ENCODE measurements at places on chromosomes 13 and 19.

- no peak for DNase-seq
- no peaks in the 10 kb centered on the region for H3K27me3 ChIP-seq
- H3K4me3 ChIP-seq: no peak overlapping the region
- no peaks in the 10 kb centered on the region for H3K36me3 ChIP-seq
Observed at GRCh38 chr13:23161481-23161825, 19.3 kb upstream of the SGCG start.

- no peak for DNase-seq
- no peak within 1 kb of the TSS for H3K27ac ChIP-seq
- H3K4me3 ChIP-seq: peak within 1 kb of the TSS; percentile 53
- peaks cover 16% of the 10 kb centered on the region for H3K27me3 ChIP-seq
- H3K36me3 ChIP-seq: no peaks in the 10 kb centered on the region
Observed at GRCh38 chr19:38264486-38265212, at the start of gene SPINT2. Gene SPINT2, plus strand, starts transcription at chr19:38264573. Its CDS starts 320 bp downstream, at chr19:38264893.

DNA sequence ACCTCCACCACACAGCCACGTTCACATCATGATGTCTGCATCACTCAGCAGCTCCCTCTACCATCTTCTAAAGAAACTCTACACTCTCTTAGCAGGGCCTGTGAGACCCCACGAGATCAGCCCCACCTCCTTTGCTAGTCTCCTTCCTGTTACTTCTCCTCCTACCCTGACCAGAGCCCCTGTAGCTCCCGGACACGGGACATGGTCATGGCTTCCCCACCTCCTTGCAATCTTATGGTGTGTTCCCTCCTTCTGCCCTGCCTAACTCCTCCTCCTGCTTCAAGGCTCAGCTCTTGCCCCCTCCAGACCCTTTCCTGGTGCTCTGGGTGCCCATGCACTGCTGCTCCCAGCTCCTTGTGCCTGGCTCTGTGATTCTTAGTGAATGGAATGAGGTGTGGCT, 8.1 kb upstream of the MRPS31 start:
- H3K36me3 ChIP-seq: no peaks in the 10 kb centered on the region
- H3K27ac ChIP-seq: no peak overlapping the region
- H3K4me1 ChIP-seq: peaks cover 2% of the 10 kb centered on the region
- no peak for DNase-seq
- no peak overlapping the region for H3K4me3 ChIP-seq
- no peaks in the 10 kb centered on the region for H3K27me3 ChIP-seq

DNA sequence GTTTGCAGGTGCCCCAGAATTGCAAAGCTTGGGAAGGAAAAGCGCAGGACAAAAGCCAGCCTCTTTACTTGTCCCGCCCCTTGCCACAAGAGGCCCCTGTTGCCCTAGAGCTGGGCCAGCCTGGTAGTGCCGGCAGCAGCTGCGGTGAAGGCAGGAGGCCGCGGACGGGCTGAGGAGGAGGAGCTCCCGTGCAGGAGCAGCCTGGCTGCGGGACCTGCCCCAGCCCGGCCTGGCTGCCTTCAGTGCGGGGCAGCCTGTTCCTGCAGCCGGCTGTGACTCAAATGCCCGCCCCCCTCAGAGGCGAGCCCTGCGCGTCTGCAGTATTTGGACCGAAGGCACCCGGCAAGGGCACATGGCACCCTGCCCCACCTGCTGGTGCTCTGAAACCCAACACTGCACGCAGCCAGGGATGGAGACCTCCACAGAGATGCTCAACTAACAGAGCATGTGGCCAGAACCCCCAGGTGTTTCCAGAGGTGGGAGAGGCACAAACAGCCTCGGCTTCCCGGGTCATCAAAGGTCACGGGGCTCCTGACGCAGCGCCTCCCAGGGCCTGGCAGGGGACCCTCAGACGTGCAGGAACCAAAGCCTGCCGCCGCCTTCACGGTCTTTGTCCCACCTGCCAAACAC, 29.7 kb downstream of the NAXD start:
- H3K4me3 ChIP-seq: no peak overlapping the region
- H3K4me1 ChIP-seq: peaks cover 10% of the 10 kb centered on the region
- peak; percentile 76 for DNase-seq
- peak overlapping the region; percentile 39 for H3K27ac ChIP-seq
- H3K27me3 ChIP-seq: no peaks in the 10 kb centered on the region

DNA sequence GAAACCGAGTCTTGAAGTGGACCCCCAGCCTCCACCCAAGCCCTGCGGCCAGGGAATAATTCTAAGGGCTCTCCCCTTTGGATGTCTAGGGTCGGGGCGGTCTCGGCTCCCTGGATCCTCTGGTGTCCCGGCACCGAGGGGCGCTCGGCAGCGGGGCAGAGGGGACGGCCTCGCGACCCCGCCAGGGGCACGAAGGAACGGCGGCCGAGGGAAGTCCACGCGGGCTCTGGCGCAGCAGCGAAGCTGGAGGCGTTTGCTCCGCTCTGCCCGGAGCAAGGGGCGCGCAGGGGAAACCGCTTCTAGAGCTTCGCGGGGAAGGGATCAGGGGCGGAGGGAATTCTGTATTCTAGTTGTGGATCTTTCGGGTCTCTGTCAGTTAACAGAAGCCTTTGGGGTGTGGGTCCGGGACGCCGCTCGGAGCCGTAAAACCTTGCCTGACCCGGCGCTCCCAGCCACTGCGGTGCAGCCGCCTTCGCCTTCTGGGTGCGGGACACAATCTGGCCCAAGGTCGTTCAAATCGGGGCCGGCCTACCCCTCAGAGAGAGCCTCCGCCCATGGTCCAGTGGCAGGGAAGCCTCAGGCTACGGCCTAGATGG, 118.2 kb downstream of the KCNRG start:
- no peak for DNase-seq
- no peaks in the 10 kb centered on the region for H3K27me3 ChIP-seq
- no peak overlapping the region for H3K4me3 ChIP-seq
- no peak overlapping the region for H3K27ac ChIP-seq

DNA sequence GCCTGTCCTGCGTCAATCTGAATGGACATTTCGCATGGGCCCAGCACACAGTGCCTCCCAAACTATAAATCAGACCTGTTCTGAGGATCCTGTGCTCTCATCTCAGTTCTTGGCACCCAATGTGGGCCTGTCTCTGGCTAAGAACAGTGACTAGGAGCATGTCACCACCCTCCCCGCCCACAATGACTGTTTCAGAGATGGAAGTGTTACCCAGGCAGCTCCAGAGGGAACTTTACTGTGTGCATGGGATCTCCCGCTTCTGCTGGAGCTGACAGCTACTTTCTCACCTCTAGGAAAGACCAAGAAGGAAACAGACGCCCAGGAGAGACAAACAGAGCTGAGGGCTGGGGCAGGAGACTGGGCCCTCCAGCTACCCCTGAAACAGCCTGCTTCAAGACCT, 45.0 kb downstream of the KCTD15 start:
- no peaks in the 10 kb centered on the region for H3K27me3 ChIP-seq
- DNase-seq: no peak
- H3K4me1 ChIP-seq: no peaks in the 10 kb centered on the region
- H3K4me3 ChIP-seq: no peak overlapping the region

DNA sequence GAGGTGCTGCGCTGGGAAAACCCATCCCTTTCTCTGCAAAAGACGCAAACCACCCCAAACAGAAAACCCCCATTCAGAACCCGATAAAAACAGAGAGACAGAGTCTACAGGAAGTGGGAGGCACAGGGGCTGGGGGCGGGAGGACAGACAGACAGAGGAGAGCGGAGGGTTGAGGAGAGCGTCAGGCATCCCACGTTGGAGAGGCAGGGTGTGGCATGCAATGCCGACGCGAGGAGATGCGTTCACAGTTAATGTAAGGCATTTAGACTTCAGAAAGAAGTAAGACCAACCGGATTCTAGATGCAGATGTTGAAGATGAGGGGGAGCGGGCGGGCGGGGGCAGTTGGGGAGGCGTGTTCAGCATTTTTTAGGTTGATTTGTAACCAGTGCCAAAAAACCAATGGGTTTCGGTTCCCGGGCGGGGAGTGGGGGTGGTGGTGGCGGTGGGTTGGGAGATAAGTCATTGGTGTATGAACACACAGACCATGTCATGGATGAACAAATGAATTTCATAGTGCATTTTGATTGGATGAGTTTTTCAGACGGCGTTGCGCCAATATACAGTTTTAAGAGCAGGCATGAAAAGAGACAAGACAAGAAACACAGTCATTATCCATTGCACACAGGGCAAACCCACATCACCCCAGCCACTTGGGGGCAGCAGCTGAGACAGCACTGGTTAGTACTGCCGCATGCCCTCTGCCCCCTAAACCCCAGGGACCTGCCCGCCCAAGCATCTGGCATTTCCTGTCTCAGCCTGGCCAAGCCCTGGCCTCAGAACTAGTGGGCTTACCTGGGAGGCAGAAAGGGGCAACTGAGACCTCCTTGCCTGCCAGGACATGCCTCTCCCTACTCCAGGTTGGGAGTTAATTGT, 91.3 kb downstream of the IER2 start:
- no peak overlapping the region for H3K4me3 ChIP-seq
- H3K4me1 ChIP-seq: no peaks in the 10 kb centered on the region
- no peaks in the 10 kb centered on the region for H3K36me3 ChIP-seq
- no peaks in the 10 kb centered on the region for H3K27me3 ChIP-seq

DNA sequence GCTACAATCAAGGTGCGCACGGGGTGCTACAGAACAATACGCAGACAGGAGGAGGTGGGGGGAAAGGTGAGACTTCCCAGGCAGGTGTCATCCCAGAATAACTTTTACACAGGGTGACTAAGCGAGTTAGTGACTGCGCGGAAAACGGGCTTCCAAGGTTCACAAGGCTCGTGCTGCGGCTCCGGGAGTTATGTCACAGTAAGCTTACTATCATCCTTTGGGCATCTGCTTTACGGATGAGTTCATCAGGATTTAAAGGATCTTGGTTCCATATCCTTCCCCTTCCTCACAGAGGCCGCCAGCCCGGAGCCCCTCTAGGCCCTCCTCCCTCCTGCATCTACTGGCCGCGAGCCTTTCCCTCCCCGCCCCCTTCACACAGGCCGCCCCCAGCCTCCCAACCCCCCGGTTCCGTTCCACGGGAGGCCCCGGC, 474 bp upstream of the IFT88 start:
- H3K27ac ChIP-seq: peak overlapping the region; percentile 96
- H3K27me3 ChIP-seq: no peaks in the 10 kb centered on the region
- no peaks in the 10 kb centered on the region for H3K36me3 ChIP-seq
- peak overlapping the region; percentile 82 for H3K4me3 ChIP-seq
- H3K4me1 ChIP-seq: peaks cover 9% of the 10 kb centered on the region
